ENCODE measurements at places on chromosomes 3 and 15.

DNA sequence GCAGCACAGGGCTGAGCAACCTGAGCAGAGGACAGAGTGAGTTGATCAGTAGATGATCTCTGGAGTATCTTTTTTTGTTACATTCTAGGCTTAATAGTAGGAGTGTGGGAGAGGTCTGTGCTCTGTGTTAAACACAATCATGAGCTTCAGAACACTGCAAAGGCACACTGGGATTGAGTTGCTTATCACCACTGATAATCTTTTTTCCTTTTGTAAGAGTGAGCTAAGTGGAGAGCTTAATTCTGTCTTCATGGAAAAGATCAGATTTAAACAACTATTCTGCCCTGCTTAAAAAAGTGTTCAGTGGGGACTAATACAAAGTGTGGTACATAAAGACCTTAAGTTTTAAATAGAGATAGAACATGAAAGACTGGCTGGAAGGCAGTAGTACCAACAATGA, 1.1 kb downstream of the OR4F6 start:
- no peak for DNase-seq

DNA sequence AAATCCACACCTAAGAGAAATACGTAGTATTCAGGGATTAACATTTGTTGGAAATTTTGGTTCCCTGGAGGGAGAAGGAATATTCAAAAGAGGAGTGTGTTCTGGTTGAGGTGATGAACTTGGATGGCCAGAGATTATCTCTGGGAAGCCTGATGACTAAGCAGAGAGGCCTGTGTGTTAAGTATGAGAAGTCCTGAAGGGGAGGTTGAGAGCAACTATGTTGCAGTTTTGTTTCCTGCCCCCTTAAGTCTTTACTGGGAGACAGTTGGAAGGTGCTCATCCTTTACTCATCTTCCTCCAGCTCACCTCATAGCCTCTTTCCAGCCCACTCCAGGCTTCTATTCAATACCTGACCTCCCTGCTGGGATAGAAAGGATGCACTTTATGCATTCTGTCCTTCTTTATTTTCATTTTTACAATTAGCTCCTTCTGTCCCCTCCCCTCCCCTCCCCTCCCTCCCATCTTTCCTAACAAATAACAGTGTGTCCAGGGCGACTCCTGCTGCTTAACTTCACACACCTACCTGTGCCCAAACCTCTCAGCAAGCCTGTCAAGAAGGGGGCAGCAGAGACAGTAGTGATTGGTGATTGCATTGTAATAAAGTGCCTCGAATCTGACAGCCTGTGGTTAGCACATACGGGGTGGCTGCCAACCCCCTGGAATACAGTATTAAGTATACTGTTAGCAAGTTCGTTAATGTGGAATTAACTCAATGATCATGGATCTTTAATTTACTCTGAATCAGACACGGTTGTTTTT, 11.9 kb downstream of the RAP2B start:
- DNase-seq: no peak

DNA sequence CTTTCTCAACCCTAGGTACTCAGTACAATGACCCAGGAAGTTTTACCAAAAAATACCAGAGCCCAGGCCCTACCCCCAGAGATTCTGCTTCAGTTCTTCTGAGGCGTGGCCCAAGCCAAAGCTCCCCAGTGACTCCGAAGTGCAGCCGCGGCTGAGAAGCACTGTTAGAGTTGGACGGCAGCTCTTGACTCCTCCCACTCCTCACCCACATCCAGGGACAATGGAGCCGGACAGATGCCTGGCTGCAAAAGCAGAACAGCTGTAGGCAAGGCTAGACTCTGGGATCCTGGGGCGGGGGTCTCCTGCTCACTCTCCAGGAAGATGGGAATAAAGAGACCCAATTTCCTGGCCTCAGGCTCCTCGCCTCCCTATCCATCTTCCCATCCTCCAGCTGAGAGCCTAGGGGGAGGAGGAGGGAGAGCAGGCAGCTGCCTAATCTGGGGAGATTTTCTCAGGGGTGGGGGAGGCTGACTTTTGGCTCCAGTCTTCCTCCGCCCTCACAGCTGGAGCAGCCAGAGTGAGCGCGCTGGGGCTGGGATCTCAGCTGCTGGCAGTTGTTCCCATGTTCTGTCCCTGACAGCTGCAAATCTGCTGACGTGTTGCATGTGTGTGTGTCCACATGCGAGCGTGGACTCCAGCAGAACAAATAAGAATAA, 223.8 kb downstream of the OPA1 start:
- no peak for DNase-seq

GRCh38 chr15:87871731-87872320, 384.7 kb downstream of the NTRK3 start:
- no peak for DNase-seq

GRCh38 chr15:83578691-83579090, 75.2 kb upstream of the ADAMTSL3 start:
- no peak for DNase-seq

- DNase-seq: no peak
Measured at GRCh38 chr3:129485721-129486663, 42.4 kb upstream of the RHO start.

DNA sequence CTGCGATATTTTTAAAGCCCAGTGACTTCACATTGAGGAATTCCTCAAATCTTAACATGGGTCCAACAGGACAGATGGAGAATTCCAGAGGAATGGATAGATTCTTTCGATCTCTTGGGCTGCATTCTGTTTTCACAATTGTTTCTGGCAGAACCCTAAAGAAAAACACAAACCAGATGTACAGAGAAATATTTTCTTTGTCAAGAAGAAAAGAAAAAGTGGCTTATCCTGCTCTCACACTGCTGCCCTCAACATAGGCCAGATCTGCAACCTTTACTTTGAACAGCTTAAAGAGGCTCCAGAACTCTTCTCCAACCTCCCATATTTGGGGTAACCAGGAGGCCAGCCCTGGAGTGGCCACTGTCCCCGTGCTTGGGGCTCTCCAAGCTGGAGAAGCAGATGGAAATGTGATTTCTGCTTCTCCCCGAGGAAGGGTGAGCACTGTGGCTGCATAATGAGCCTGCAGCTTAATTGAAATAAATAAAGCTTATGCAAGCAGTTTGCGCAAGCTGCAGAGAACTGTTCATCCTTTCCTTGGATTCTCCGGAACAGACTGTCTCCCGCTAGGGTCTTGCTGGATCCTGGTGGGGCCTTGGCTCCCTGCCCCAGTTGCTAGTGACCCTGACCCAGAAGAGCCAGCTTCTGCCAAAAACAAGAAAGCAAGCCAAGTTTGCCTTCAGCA, 453.2 kb upstream of the PROK2 start:
- DNase-seq: no peak

DNA sequence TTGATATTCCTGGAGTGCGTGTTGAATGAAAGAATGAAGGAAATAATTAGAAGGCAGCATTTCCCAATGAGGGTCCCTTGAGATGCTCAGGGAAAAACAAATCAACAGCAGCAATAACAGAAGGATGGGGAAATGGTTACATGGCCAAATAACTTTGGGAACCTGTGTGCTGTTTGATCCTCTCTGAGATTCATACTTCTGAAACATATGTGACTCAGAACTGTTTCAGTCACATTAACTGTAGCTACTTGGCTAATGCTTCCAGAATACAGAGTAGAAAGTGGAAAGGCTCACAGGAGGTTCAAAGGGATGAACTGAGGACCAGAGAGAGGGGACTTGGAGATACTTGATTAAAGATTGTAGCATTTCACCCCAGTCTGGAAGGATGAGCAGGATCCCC, 258.2 kb downstream of the SLCO3A1 start:
- DNase-seq: no peak

- no peak for DNase-seq
Measured at GRCh38 chr15:91400481-91400880, 300.4 kb downstream of the SV2B start.

GRCh38 chr15:65870889-65871533, 1.7 kb downstream of the RAB11A start:
- no peak for DNase-seq

DNA sequence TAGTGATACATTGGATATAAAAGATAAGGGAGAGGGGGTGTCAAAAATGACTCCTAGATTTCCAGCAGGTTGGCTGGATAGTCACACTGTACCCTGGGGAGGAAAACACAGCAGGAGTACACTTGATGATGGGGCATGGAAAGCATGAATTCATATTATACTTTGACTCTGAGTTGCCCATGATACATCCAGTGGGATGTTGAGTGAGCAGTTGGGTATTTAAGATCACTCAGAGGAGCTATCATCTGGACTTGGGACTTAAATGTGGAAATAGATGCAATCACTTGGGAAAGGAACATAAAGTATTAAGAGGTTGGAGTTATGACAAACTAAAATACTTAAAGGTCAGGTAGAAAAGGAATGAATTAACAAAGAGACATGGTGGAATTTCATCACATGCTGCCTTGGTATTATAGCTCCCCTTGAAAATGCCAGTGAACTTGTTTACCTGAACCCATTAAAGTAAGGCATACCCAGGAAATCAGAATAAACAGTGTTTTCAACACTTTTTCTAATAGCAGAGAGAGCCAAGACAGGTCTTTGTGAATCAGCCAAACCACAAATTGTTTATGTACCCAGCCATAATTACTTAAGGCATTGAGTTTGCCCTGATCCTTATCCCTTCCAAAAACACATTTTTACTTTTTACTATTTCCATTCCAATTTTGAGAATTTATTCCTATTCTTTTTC, 49.9 kb upstream of the ABI3BP start:
- DNase-seq: no peak

DNA sequence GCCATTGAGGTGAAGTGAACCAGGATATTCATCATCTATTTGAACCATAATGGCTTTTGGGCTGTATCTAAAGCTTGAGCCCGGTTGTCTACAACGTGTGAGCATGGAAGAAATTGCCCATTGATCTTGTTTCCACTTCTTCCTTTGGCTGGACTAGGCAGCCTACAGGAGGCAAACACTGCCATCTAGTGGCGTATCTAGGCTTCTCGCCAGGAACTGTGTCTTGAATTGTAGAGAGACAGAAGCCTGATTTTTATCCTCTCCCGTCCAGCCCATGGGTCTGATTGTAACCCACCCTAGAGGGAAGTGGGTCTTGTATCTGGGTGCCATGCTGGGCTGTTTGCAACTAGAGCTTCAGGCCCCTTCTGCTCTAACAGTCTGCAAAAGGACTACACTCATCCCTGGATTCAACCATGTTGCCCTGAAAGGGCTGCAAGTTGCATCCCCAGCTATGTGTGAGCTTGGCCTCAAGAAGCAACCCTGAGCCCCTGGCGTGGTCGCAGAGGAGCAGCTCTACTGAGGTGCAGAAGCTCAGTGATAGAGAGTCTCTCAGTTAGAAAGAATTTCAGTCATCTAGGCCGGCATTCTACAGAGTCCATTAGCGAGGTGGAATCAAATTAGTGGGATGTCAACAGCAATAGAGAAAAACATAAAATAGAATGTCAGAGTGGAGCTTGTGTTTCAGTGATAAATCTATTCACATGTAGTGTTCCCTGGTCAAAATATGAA, 170.2 kb upstream of the UMPS start:
- peak; percentile 50 for DNase-seq

DNA sequence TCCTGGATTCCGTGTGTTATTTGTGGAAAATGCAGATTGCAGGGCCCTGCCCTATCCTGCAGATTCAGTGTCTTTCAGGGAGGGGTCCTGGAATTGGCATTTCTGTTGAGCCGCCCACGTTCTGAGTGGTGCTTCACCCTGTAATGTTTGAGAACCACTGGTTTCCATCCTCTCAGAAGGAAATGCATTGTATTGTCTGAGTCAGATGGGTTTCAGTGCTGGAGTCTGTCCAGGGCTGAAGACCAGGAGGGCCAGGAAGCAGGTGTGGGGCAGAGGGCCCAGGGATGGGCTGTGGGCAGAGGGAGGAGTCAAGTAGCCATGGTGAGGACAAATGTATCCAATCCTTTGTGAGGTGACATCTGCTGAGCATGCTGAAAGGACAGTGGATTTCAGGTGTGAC, 123.8 kb downstream of the SV2B start:
- no peak for DNase-seq

DNA sequence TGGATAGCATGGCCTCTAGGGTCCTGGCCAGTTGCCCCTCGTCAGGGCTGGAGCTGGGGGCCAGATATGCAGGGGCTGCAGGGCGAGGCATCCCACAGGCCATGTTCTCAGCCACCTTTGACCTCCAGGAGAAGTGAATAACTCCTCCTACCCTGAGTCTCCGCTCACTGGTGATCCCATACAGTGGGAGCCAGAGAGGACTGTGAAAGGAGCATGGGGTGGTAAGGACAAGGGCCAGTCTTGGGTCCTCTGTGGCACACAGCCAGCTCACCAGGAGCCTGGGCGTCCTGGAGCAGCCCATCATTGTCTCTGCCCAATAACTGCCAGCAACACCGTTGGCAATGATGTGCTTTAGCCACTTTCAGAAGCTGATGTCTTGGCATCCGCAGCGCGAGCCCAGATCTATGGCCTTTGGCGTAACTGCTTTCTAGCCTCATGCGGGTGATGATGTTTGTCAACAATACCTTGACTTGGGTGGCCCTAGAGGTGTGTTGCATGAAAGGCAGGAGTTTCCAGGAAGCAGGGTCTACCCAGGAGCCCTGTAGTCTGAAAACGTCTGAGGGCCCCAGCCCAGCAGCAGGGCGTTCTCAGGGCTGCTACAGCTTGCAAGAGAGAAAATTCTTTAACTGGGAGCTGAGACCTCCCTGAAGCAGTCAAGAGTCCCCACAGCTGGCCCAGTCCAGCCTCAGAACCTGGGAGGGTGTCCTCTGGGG, 61.1 kb upstream of the IQSEC1 start:
- no peak for DNase-seq

Measured in stimulated activated CD4-positive, alpha-beta T cell treated with anti-CD3 and anti-CD28 coated beads, Interleukin-4, amount 100 ng/mL, for 48 hours (primary cell).